ENCODE measurements at places on chromosomes 4 and X.

DNA sequence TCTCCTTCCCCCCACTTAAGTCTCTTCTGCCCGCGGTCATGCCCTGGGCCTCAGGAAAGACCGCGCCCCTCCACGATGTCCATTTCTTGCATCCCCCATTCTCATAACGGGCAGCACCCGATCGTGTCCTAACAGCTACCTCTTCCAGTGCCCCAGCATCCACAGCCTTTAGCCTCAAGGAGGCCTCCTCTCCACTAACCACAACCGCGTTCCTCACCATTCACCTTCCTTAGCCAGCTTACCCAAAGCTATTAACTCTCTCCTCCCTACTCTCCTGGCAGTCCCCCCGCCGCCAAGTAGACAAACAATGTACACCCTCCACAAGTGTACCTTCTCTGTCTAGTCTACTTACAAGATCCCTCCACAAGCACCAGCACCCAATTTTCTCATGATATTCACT, 58.6 kb upstream of the PAGE5 start:
- DNase-seq: no peak

DNA sequence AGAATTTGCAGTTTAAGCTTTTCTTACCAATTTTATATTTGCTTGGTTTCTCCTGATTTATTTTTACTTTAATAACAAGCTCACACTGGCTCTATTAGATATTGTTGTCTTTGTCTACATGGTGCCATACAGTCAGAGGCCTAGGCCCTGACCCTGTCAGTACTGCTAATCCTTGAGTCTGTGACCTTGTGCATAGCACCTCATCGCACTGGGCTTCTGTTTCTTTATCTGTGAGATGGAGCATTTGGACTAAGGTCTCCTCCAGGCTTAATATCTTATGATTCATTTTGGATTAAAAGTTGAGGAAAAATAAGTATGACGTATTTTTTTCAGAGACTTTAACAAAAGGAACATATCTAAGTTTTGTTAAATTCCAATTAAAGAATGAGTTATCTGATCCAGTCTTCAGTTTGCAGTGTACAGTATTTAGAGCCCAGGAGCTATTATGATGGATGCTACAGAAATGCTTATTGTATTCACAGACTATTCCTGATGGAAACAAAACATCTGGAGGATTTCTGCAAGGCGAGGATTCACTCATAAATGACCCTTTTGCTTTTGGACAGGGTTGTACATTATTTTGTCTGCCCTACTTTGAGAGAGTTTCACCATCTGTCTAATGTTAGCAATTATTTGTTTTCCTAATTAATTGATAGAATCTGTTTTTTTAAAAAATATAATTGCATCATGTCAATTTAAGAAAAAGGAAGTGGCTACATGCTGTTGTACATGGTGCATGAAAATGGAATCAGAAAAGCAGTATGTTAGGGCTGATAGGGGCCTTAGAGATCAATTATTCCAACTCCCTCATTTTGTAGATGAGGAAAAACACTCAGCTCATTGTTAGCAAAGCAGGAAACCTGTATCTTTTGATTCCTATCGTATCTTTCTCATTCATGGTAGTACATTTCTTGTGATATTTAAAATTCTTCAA, 203.6 kb downstream of the BANK1 start:
- DNase-seq: no peak

DNA sequence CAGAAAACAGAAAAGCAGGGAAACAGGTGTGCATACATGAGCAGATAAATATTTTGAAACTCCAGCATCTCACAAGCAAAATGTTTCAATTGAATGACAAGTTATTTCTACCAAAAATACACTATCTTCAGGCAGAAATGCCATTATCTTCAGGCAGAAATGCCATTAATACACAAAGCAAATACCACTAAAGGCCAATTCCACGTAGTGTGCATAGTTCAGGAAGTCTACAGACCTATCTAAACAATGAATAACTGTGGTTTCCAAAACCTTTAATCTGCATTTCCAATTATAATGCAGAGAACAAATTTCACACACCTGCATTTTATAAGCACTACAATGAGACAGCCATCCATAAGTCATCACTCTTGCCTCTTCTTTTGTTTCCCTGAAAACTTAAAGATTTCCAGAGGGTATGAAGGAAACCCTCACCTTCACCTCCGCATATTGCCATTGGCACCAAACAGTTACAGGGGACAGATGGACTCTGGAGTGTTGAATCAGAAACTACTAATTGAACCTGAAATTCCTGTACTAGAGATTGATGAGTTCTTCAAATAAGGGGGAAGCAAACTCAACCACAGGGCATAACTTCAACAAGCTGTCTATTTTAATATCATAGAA, 179.0 kb downstream of the PDGFC start:
- no peak for DNase-seq

GRCh38 chrX:54012830-54013500, 31.3 kb downstream of the PHF8 start:
- no peak for DNase-seq

- no peak for DNase-seq
These were observed 13.9 kb upstream of the PPEF2 start for GRCh38 chr4:75916091-75916661.

DNA sequence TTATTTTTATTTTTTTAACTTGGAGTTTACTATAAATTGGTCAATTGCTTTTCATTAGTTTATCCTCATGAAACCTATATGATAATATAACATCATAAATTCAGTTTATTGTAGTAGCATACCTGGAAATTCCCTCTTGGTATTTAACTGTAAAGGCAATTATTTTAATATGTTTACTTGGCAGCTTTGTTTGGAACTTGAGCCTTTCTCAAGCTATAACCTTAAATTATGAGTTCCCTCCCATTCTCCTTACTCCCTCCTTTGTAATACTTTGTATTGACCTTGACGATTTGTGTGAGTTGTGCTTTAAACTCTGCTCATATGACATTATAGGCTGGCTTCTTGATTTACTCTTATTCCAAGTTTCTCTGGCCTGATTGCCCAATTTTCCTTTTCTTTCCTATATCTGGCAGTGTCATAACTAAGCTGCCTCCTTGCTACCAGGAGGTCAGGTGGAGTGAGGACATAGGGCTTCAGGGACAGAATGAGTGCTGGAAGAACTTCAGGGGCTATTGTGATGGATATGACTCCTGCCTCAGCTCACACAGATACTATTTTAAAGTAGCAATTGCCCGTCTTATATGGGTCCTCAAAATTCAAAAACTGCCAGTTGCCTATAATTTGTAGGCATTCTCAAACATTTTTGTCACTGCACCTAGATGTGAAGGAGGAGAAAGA, 77.7 kb downstream of the RAP1GDS1 start:
- no peak for DNase-seq

DNA sequence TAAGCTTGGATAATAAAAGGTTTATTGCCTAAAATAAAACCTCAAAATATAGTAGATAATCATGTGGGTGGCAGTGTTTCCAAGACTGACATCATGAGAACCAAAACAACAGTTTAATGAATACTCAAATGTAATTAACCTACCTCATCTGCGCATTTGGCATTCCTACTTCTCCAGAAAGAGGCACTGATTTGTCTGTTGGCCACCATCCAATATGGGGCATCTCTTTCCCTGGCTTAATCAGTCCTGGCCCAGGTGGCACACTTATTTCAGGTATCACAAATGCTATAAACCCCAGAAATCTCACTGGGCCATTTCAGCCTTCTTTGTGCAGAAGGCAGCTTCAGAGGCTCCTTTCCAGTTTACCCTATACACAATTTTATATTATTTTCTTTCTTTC, 192.2 kb downstream of the COMMD8 start:
- no peak for DNase-seq
